K562 (cell line): ENCODE measurements at places on chromosomes 5 and 9.

- no peak for DNase-seq
Measured at GRCh38 chr9:126698251-126698650, 84.5 kb downstream of the LMX1B start.

GRCh38 chr9:26773056-26773455 lies 119.5 kb downstream of the CAAP1 start:
- no peak for DNase-seq

GRCh38 chr5:73233053-73233460 lies 60.1 kb downstream of the TMEM174 start:
- DNase-seq: no peak

GRCh38 chr5:94288937-94289336 lies 329.5 kb downstream of the KIAA0825 start:
- DNase-seq: no peak

- DNase-seq: no peak
Measured at GRCh38 chr5:128237000-128237399, 153.4 kb downstream of the SLC12A2 start.

GRCh38 chr5:118956727-118957126 lies 31.6 kb downstream of the DTWD2 start:
- DNase-seq: no peak

GRCh38 chr9:21590058-21590996 lies 108.2 kb upstream of the IFNE start:
- no peak for DNase-seq

GRCh38 chr5:80866371-80866770 lies 93.8 kb upstream of the RASGRF2 start:
- no peak for DNase-seq

DNA sequence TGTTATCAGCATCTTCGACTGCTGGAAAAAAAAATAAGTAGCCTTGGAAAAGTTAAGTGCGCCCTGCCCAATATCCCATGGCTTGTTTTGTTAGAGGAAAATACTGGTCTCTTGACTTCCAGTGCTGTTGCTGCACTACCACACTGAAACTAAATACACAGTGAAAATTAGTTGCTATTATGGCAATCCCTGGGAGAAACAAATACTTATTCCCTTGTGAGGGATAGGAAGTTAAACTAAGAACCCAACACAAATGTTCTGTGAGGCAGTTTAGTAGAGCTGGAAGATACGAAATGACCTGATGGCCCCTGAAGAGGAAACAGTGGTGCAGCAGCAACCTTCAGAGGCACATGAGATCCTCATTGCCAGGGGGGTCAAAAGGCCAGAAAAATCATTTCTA lies 164.0 kb downstream of the ARL15 start:
- no peak for DNase-seq

- DNase-seq: no peak
Measured at GRCh38 chr5:151208481-151208914, 15.4 kb downstream of the CCDC69 start.

- peak; percentile 47 for DNase-seq
Measured at GRCh38 chr9:69199769-69200470, 25.8 kb downstream of the TJP2 start.

- DNase-seq: no peak
Measured at GRCh38 chr9:36866840-36867239, 167.2 kb downstream of the PAX5 start.

DNA sequence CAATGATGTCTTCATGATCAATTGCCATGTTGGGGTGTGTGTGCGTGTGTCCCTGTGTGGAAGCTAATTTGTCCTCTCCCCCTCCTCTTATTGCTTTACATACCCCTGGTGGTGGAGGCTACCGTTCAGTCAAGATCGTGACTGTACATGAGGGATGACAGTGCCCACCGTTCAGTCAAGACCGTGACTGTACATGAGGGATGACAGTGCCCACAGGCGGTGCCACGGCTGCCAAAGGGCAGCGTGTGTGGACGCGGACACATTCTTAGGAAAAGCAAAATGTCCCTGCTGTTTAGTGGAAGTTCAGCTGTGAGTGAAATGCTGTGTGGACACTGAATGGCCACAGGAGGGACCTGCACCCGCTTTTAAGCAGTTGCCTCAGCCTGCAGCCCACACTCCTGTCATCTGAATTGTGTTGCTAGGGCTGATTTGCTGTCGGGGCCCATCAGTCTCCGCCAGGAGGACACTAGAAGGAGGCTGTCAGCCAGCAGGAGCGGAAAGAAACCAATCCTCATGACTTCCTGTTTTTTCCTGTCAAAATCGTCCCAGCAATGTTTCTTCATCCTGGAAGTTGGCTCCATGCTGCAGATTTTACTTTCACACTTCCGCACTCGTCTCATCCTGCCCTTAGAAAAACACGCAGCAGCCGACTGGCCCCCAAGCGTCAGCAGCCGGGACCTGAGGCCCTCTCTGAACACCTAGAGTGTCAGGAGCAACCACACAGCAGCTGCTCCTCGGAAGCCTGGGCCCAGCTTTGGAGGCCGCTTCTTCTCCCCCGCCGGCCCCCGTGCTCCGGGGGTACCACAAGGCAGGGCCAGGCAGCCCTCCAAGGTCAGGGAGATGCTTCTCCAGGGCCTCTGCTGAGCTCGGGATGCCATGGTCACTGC lies 9.1 kb downstream of the OR2V1 start:
- DNase-seq: peak; percentile 54

- no peak for DNase-seq
Measured at GRCh38 chr5:178791976-178792375, 61.5 kb upstream of the ZNF354A start.
